ENCODE measurements at places on chromosomes 12 and 14.

DNA sequence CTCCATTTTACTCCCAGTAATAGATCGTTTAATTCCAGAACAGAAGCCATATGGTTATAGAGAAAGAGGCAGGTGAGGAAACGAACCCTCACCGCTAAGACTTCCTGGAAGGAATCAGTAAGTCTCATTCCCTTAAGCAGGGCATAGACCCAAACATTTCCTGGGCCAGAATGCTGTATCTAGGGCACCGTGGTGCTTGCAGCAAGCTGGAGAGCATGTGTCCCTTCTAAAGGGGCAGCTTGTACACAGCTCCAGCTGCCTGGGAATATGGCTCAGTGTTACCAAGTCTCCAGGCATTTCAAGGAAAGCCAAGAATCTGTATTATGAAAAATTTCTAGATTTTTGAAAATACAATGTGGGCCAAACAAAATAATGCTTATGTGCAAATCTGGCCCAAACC is 73.4 kb downstream of the PPM1H start:
- no peak for DNase-seq

DNA sequence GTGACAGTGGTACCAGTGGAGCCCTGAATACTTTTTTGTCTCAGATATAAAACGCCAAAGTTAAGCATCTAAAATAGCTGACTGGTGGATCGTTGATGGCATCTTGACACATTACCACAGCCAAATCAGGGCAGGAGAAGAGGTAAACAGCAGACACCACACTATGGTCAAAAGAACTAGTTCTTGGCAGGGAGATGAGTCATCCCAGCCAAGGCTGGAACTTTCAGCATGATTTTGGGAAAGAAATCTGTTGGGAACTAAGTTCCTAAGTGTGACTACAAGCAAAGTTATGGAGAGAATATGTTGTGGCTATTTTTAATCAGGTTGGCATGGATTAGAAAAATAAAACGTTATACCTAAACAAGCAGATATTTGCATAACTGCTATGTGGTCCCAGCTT is 36.9 kb downstream of the LGR5 start:
- DNase-seq = no peak

- no peak for DNase-seq
These were observed 161.2 kb upstream of the SLC38A2 start for GRCh38 chr12:46533723-46534122.

- no peak for DNase-seq
These were observed 64.5 kb downstream of the TTC9 start for GRCh38 chr14:70706177-70706576.

- DNase-seq = no peak
These were observed 23.9 kb downstream of the LRRK2 start for GRCh38 chr12:40248585-40249297.

DNA sequence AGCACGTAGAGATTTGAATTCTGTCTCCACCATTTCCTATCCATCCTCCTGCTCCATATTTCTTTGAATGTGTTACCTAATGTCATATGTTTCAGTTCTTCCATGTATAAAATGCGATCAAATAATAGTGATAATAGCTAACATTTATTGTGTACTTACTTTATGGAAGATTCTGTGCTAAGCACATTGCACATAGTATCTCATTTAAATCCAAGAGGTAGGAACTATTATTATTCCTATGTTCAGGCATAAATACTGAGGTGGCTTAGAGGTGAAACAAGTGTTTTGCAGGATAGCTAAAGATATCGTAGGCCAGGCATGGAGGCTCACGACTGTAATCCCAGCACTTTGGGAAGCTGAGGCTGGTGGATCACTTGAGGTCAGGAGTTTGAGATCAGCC is 17.5 kb upstream of the AICDA start:
- no peak for DNase-seq

- no peak for DNase-seq
These were observed 660.4 kb downstream of the VRK1 start for GRCh38 chr14:97457575-97458085.

GRCh38 chr12:68240975-68241374 is 12.4 kb downstream of the IL22 start:
- no peak for DNase-seq

DNA sequence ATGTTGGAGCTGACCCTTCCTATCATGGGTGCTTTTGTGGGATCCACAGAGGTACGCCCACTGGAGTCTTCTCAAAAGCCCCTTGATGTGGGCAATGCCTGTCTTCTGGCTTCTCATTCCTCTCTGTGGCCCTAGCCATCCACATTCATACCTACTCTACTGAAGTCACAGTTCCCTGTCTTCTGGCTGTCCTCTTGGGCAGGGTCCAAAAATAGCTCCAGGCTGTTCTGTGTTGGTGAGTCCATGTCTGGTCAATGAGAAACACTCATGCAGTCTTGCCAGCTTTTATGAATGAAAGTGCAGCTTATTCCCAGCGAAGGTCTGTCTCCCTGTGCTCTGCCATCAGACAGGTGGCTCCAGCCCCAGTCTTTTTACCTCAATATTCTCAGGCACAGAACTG is 135.9 kb upstream of the MDM1 start:
- DNase-seq = no peak

DNA sequence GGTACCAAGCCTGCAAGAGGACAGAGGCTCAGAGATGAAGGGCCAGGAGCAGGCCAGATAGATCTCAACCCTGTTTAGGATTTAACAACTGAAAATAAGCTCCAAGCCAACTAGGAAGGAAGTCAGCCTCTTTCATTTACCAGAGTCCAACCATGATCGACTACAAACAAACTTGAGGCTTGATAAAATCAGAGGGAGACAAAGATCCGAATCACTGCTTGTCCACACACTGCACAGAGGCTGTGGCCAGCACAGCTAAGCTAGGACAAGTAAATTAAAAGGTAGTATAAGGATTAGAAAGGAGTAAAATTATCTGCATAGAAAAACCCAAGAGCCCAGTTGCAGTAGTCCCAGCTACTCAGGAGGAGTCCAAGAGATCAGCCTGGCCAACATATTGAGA is 40.3 kb downstream of the FAM222A start:
- DNase-seq = no peak

DNA sequence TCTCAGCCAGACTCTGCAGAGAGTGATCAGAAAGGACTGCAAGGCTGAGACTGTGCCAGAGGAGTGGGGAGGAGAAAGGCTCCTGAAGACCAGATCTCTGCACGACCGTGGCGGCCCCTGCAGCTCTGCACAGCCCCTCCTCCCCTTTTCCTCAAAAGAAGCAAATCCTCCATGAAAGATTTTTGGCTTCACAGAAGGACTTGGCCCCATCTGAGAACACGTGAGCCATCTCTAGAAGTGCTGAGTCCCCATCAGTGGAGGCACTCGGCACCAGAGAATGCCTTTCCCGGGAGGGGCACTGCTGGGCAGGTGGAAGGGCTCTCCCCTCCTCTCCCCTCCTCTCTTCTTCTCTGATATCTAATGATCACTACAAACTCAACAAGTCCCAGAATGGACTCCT is 6.8 kb downstream of the FIGNL2 start:
- no peak for DNase-seq

DNA sequence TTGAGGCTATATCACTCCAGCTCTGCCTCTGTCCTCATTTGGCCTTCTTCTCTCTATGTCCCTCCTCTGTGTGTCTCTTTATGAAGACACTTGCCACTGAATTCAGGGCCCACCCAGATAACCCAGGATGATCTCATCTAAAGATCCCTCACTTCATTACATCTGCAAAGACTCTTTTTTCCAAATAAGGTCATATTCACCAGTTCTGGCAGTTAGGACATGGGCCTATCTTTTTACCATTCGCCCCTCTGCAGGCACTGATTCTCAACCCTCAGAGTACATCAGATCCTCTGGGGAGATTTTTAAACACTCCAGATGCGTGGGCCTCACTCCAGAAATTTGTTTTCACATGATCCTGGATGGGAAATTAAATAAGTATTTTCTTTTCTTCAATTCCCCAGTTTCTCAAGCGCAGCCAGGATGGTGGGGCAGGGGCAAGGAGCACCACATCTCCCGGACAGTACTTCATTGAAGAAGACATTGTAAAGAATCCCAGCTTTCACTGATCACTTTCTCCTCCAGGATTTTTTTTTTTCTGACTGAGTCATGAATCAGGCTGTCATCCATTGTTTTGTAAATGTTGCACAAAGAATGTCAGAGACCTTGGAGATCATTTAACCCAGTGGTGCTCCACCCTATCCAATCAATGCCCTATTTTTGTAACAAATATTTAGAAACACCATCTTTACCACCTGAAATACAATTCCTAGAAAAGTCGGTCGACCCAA is 27.4 kb downstream of the CRACR2A start:
- no peak for DNase-seq

GRCh38 chr12:103783744-103784664 is 57.0 kb downstream of the NT5DC3 start:
- no peak for DNase-seq

DNA sequence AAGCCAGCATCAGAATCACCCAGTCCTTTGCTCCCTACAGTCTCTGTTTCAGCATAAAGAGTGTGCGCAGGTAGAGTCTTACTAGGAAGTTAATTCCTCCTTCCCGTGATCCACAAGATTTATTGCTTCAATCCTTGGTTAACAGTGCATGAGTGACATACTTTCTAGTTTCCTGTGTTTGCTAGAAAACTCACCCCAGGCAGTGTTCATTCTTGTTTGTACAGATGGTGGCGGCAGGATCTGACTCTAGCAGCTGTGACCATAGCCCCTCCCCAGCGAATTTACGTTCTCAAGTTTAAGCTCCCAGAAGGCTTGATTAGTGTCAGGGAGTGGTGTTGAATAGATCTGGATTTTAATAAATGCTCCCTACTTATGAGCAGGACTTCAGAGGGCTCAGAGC is 75.9 kb upstream of the ANO2 start:
- DNase-seq = no peak

GRCh38 chr12:106247674-106248311 is at the start of gene CKAP4:
CKAP4 (minus strand) TSS chr12:106248020; CDS start chr12:106247851, 169 bp downstream.
- peak; percentile 53 for DNase-seq

Measured in T-helper 9 cell (primary cell).